ENCODE measurements at places on chromosomes 7 and 10.
A peak's percentile ranks its signal among the peaks of the same experiment; 100 is the strongest.

DNA sequence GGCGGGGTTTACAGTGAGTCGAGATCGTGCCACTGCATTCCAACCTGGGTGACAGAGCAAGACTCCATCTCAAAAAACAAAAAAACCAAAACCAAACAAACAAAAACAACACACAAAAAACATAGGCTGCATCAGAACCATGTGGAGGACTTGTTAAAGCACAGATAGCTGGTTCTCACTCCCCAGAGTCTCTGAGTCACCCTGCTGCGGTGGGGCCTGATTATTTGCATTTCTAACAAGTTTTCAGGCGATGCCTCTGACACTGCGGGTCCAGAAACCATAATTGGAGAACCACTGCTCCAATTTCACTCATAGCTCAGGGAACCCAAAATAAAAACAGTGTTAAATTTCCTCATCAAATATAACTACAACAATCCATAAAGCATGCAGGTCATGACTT, 816.7 kb downstream of the MAGI2 start:
- DNase-seq = no peak

GRCh38 chr10:28001353-28001752, 2.5 kb upstream of the ODAD2 start:
- DNase-seq = no peak

GRCh38 chr7:104627516-104627915, 299.1 kb downstream of the LHFPL3 start:
- DNase-seq = peak; percentile 73

DNA sequence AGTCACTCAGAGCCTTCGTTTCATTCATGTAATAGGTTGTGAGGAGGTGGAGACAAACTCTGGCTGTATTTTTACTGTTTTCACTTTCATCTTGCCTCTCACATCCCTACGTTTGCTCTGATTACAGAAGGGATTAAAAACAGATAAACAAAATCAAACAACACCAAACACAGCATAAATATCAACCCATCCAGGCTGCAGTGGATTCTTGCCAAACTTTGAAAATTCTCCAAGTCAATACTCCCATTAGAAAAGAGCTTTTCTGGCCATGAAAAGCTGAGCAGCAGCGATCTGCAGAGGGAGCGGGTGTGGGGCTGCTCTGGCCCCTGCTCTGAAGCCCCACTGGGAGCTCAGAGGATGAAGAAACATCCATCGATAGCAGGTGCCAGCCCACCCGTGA, 283.2 kb downstream of the WDR37 start:
- no peak for DNase-seq

GRCh38 chr7:91852263-91852741, 28.2 kb downstream of the MTERF1 start:
- peak; percentile 29 for DNase-seq

DNA sequence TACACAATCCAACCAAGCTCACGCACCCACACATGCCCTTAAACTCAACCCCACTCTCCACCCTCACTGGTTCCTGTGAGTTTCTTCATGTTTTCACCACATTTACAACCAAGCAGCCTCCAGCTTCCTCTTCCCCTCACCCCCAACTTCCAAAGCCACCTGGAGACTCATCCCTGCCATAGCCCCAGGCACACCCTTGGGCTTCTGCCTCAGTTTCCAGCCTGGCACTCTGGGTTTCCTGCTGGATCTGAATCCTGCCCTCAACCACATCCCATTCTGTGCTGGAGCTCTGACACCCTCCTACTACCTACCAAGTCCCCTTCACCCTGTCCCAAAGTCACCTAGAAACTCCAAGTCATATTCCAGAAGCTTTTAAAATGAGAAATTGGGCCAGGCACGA, 29.4 kb downstream of the CCDC3 start:
- no peak for DNase-seq

- DNase-seq = no peak
Measured at GRCh38 chr10:89367529-89367928, 10.3 kb upstream of the IFIT1B start.
